Caki2 (cell line): ENCODE measurements at places on chromosomes 7 and 10. TPM values are rescaled to one million over a fixed set of nuclear protein-coding genes. Genes with fewer than 3 reads are reported as not detected.

DNA sequence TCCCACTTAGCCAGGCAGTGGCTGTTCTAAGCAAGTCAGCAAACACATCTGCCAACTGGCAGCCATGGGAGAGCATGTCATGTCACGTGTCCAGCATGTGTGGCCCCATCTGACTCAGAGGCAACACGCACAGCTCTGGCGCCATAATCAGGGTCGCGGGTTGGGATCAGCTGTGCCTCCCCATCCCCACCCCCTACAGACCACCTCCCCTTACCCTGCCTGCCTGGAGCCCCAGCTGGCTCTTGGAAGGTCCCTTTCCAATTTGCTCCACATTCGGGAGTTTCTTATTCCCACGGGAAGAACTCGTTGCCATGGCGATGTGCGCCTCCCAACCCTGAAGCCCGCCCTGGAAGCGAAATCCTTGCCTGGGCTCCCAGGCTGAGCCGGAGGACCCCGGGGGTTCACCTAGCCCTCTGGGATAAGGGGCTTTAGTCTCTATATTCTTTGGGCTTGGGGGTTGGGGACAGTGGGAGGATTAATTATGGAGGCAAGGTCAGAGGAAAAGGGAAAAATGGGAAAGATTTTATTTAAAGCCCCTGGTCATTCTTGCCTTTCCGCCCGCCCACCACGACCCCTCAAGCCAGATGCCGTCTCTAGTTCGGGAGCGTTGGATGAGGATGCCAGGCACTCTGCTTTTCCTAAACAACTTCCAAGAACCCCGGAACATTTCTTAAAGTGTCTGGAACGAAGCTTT, 283.7 kb downstream of the ZEB1 start:
- peak; percentile 60 for DNase-seq

DNA sequence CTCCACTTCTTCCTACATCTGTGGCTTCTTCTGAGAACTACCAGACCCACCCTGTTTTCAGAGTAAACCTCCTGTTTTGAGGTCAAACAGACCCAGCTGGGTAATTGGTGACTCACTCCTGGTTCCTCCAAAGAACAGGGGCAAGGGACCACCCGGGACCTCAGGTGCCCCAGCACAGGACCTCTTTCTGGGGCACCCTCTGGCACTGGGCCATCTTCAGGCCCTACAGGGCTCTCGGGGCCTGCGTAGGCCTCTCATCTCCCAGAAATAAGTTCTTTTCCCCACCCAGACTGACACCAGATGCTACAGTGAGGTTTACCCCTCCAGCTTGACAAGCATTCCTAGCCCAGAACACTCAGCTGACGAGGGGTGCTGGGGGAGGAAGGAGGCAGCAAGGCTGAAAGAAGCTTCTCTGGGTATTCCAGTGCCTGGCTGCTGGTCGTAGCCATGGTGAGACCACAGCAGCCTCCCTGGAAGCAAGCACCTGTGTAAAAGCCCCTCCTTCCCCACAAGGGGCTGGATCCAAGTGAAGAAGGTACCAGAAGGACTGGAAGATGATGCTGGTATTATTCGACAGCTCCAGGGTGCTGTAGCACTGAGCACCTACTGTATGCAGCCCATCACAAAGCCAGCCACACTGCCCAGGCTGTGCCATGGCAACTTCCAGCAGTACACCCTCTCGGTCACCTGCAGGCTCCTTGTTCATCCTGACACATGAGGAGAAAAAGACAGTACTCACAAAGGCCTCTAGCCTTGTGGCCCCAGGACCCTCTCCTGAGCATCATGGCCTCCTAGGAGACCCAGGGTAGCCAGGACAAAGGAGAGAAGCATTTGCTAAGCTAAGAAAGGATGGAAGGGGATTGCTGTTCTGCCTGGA, 47.4 kb downstream of the ALOX5 start:
- DNase-seq, result no peak

Gene CLCN1
- total RNA-seq, result not detected in 2 replicates

DNA sequence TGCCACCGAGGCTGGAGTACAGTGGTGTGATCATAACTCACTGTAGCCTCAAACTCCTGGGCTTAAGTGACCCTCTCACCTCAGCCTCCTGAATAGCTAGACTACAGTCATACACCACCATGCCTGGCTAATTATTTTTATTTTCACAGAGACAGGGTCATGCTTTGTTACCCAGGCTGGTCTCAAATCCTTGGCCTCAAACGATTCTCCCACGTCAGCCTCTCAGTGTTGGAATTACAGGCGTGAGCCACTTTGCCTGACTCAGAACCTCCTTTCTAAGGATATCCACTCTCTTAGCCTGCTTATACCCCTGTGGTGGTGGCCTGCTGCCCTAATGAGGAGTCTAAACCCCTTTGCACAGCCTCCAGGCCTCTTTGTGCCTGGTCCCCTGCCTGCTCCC, 4.2 kb upstream of the IGFBP1 start:
- DNase-seq, result no peak

DNA sequence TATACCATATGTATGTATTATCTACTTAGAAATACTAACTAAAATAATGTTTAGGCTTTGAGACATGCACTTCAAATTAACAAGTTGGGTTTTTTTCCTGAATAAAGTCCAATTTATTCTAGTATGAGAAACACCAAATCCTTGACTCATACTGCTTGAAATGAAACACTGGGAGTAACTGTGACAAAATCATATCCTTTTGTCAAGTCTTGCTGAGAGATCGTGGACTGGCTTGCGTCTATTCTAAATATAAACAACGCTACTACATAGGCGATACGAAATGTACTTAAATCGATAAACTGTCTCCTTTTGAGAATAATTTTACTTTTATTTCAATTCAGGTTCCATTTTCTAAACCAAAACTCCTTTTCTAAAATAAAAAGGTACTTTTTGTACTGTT, 16.3 kb downstream of the SMURF1 start:
- DNase-seq, result no peak
